ENCODE measurements at places on chromosomes 6 and 20.

GRCh38 chr6:117547688-117548621 is 54.4 kb downstream of the GOPC start:
- DNase-seq: no peak

DNA sequence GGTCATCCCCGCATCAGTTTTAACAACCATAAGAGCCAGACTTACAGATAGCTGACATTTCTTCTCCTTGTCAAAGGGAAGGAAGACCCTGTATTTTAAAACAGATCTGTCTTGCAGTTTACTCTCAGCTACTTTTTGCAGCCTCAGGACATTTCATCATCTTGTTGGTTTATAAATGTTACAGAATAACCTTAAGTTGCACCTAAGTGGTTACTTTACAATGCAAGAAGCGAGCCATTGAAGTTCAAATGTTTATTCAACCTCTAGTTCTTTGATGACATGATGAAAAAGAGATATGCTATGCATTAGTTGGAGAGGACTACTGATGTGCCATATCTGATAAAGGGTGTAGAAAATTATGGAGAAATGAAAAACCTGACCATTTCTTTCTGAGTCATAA is 187.9 kb upstream of the COL21A1 start:
- no peak for DNase-seq

DNA sequence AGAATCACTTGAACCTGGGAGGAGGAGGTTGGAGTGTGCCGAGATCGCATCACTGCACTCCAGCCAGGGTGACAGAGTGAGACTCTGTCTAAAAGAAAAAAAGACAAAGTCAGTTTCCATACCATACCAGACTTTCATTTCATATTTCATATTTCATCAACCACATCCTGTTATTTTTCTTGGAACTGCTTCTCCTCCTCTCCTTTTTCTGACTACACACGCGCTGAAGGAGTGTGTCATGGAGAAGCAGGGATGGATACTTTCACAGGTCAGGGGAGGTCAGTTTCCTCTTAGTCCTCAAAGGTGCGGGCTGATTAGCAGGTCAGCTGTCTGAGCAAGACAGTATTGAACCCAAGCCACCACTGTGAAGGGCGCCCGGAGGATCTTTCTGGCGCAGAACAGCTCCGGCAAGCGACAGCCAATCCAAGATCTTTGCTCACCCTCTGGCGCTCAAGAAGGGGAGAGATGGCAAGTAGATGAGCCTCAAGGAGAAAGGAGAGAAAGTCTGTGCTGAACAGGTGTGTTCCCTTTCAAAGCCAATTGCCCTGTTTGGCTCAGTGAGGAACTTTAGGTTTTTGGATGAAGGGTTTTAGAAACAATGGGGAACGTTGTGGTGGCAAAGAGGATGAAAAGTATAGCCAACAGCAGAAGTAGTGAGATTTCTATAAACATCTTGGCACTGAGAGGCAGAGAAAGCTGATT is 18.9 kb upstream of the SYNJ2 start:
- no peak for DNase-seq

DNA sequence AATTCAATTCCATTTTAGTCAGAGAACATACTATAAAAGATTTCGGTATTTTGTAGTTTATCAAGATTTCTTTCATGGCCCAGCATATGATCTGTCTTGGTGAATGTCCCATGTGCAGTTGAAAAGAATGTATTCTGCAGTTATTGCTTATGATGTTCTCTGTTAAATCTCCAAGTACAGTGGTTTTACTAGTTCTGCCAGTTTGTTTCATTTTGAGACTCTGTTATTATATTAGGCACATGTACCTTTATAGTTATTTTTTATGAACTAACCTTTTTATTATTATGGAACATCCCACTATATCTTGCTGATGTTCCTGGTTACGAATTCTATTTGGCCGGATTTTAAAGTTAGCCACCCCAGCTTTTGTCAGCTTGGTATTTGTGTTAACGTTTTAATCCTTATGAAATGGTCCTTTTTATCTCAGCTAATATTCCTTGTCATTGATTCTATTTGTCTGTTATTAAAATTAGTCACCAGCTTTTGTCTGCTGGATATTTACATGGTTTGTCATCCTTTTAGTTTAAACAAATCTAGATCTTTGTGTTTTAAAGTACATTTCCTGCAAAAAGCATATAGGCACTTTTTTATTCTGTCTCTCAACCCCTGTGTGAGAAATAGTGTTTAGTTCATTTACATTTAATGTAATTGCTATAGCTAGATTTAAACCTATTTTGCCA is 48.9 kb downstream of the VTA1 start:
- no peak for DNase-seq

DNA sequence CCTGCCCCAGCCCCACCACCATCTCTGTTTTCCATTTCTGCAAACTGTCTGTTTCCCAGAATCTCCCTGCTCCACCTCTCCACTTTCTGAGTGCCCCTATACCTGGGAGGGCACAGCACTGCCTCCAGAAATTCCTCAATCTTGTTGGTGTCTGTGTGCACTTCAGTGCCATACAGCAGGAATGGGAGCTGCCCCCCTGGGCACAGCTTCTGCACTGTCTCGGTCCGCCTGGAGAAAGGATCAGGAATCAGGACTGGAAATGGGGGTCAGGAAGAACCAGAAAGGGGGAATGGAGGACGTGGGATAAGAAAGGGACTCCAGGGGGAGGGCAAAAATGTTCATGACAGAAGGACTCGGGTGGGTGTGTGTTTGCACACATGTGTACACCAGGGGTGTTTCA is 2.6 kb downstream of the CLIC1 start:
- DNase-seq: no peak

- DNase-seq: no peak
Observed at GRCh38 chr20:51906049-51906448, 103.7 kb upstream of the SALL4 start.

DNA sequence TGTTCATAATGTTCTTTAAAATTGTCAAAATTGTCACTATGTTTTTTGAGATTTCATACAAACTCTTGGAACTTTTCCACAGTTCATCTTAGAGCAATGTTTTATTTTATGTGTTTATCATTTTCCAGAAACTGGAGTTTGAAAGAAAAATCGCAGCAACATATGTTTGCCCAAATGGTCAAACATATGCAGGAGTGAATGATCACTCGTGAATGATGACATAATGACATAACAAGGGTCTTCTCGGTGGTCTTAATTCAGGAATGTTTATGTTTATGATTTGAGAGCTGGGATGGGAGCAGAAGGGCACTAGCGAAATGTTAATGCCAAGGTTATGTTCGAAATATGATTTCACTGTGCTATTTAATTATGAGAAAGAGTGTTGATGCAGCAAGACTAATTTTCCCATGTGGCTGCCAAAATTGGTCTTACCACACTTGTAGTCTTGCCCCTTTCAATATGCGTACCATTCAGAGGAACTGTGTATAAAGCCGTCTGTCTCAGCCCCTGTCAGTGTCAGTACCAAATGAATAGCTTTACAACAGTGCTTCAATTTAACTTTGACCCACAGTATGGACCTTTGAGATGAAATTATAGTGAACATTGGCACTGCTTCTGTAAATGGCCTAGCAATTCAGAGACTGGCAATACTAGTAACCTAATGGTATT is 152.3 kb downstream of the CARMIL1 start:
- DNase-seq: no peak

DNA sequence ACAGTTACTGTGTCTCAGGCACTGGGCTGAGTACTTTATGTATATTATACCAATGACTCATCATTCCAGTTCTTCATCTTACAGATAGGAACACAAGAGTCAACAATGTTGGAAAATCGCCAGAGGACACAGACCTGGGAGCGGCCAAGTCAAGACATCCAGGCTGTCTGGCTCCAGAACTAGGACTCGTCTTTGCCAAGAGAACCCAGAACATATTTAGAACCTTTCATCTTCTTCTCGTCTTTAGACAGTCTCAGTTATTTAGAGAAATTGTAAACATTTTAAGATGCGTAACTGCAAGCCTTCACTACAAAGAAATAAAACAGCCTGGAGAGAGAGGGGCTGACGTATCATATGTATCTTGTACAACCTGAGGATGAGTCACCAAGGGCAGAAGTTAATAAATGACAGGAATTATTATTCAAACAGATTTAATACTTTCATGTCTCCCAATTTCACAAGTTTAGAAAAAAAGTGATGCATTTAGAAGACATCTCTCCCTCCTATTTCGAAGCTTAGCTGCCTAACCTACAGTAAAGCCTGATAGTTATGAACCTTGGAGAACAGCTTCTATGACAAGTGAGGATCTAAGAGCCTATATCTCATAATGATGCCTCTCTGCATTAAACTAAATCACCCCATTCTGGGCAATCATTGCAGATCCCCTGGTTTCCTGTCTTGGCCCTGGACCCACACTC is 43.4 kb downstream of the SLC22A3 start:
- no peak for DNase-seq

DNA sequence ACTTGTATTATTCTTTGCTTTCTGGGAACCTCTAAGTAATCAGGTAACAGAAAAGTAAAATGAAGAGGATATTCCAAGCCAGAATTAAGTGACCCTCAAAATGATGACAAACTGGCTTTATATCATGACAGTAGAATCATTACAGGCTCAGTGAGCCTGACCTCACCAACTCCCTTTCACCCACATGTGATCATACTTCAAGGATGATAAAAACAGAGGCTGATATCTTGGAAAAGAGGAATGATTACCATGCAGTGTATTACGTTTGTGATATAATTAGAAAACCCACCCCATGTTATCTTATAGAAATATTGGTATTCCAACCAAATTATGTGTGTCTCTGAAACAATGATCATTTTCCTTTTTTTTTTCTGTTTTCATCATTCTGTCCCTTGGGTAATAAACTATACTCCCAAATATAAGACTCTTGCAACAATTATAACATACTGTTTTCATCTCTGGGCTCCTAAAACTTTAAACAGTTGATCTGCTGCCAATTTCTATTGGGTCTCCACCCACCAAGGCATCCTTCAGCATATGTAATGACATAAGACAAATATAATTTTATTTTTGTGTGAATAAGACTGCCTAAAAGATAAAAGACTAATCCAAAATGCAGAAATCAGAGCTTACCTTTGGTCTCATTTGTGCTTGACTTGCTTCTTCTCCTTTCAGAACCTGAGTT is 115.7 kb downstream of the DST start:
- no peak for DNase-seq

- no peak for DNase-seq
Observed at GRCh38 chr20:12737497-12737896, 271.3 kb upstream of the SPTLC3 start.
